ENCODE measurements at places on chromosomes 1 and 21. TPM values are rescaled to one million over a fixed set of nuclear protein-coding genes. Genes with fewer than 3 reads are reported as not detected.

DNA sequence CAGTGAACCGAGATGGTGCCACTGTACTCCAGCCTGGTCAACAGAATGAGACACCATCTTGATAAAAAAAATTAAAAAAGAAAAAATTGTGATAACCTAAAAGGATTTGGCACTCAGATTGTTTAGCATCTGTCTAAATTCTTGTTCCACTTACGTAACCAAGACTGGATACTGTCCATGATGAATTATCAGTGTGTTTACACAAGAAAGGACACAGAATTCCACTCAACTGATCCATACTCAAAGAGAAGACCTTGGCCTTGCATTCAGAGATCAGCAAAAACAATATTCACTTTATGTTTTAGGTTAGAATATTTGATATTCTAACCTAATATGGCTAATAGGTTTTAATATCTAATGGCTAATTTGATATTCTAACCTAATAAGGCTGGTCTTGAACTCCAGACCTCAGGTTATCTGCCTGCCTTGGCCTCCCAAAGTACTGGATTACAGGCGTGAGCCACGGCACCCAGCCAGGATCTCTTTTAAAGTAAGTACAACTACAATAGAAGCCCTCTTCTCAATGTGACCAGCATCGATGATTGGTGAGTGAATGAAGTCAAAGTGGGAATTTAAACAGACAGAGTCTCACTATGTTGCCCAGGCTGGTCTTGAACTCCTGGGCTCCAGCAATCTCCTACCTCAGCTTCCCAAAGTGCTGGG is 43.1 kb upstream of the COX20 start:
- no peaks in the 10 kb centered on the region for H3K27me3 ChIP-seq
- no peaks in the 10 kb centered on the region for H3K36me3 ChIP-seq
- no peak for DNase-seq
- no peaks in the 10 kb centered on the region for H3K4me1 ChIP-seq

- H3K36me3 ChIP-seq = peaks cover 46% of the 10 kb centered on the region
- no peaks in the 10 kb centered on the region for H3K27me3 ChIP-seq
- peaks cover 13% of the 10 kb centered on the region for H3K4me1 ChIP-seq
Observed at GRCh38 chr1:244678697-244679096, 25.8 kb downstream of the DESI2 start.

DNA sequence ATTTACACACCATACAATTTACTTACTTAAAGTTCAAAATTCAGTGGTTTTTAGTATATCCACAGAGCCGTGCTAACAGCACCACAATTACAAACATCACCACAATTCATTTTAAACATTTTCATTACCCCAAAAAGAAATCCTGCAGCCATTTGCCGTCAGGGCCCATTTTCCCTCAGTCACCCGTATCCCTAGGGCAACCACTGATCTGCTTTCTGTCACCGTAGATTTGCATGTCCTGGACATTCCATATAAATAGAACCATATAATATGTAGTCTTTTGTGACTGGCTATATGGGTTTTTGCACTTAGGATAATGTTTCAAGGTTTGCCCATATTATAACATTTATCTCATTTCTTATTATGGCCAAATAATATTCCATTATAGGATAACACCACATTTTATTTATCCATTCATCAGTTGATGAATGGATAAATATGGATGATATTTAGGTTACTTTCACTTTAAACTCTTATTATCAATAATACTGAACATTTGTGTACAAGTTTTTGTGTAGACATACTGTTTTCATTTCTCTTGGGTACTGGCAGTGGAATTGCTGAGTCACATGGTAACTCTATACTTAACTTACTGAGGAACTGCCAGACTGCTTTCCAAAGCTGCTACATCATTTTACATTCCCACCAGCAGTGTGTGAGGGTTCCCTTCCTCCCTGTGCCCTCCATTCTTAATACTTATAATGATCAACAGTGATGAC is 68.9 kb downstream of the ST3GAL3 start:
- H3K4me1 ChIP-seq = peaks cover 20% of the 10 kb centered on the region
- no peak overlapping the region for H3K4me3 ChIP-seq
- H3K27me3 ChIP-seq = no peaks in the 10 kb centered on the region
- no peak for DNase-seq

ALX3 gene
- not detected for total RNA-seq

GRCh38 chr1:869499-870244 is 54.1 kb upstream of the SAMD11 start:
- DNase-seq = peak; percentile 81
- no peak overlapping the region for H3K4me3 ChIP-seq

Data from activated CD8-positive, alpha-beta memory T cell treated with anti-CD3 and anti-CD28 coated beads, Interleukin-2, amount 10 ng/mL, durations not matched to agents 7 days and 5 days (primary cell).